Fibroblast of upper back skin (primary cell): ENCODE measurements at places on chromosomes 13 and 19.
A peak's percentile ranks its signal among the peaks of the same experiment; 100 is the strongest.

- no peak for DNase-seq
Observed at GRCh38 chr13:49455007-49455398, 10.9 kb downstream of the SETDB2 start.

DNA sequence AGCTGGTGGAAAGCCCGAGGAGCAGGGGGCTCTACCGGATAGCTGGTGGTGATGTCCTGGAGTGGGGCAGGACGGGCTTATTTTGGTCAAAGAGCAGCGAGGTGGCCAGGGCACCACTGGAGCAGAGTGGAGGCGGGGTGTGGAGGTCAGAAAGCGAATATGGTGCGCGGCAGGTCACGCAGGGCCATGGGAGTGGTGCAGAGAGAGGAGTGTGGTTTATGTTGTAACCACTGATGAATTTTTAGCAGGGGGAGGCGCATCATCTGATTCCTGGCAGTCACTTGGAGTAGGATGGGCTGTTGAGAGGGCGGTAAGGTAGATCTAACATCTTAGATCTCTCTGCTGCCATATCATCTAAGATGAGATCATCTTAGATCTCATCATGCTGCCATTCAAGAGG is 1.4 kb upstream of the ZNF414 start:
- no peak for DNase-seq

GRCh38 chr19:22797040-22797439 is 13.1 kb upstream of the ZNF99 start:
- DNase-seq, result no peak

DNA sequence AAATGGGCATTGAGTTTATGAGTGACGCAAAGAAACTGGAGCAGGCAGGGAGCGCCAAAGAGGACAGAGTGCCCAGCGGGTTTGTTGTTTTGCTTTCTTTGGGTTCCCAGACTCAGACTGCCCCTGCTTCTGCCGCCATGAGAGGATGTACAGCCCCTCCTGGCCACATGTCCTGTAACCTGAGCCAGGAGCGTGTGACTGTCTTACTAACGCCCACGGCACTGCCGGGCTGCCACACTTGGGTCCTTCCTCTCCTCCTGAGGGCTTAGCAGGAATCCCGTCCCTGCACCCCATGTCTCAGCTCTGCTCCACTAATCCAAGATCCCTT is 80.5 kb downstream of the GPR12 start:
- DNase-seq, result peak; percentile 32

DNA sequence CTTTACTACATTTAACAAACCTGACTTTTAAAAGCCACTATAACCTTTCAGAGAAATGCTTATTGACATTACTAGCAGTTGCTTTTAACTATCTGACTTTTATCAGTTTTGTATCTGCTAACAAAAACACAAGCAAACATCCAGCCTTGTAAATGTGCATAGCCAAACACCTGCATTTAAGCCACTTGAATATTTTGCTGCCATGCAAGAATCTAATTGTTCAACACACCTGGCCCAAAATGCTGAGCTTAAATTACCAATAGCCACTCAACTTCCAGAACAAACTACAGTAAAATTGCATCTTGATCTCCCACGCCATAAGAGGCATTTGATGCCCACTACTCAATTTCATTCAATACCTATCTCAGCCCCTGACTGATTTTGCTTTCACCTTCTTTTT is 9.3 kb downstream of the ZIC5 start:
- no peak for DNase-seq

DNA sequence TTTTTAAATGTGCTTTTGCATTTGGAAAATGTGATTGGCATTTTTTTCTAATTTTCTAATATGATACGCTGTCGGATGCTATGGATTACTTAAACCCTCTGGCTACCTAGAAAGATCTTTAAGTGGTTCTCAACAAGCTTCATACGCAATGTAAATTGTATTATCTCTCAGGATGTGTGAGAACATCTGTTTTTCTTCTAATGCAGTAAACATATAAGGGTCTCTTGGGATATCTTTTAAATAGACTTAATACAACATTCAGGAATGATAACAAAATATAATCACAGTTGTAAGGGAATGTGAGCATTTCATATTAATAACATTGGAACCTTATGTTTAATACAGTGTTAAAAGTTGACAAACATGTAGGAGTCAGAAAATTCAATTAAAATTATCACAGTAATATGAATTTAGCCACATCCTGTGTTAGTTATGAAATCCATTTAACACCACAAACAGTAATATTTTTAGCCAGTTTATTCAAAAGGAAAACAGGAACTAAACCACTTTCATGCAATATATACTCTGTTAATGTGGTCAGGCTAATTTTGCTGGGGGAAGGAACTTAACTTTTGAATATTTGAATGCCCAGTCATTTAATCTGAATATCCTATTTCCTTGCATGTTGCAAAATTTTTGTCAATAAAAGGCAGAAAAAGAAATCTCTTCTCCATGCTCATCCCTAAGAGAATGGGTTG is 15.0 kb upstream of the ALOX5AP start:
- peak; percentile 51 for DNase-seq

- no peak for DNase-seq
Observed at GRCh38 chr19:16619457-16619856, 8.5 kb downstream of the MED26 start.

- peak; percentile 57 for DNase-seq
Observed at GRCh38 chr19:18496167-18496979, 25.5 kb downstream of the ELL start.

DNA sequence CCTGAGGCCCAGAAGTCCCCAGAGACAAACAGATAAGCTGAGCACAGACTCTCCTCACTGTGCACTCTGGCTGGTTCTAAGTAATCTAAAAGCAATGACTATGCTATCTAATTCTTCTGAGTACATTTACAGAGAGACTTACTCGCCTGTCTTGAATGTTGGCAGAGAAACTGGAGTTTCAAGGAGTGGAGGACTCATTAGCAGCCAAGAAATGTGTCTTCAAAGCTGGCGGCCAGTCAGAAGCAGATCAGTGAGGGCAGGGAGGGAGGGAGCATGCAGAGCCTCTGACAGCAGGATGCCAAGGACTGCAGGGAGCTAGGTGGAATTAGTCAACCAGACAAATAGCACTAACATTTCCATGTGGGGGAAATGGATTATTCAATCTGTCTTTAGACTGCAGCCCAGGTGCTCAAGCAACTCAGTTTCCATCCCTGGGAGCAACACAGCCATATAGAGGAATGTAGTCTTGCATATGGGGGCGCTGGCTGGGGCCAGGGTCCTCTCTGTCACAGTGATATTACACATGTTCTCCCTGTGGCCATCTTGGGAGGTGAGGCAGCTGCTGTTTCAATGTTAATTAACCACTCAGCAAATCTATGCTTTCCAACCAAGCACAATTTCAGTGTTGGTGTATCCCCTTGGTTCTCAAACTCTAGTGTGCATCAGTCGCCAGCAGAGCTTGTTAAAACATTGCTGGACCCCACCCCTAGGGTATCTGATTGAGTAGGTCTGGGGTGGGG is 97.9 kb downstream of the CCNA1 start:
- DNase-seq, result peak; percentile 90

DNA sequence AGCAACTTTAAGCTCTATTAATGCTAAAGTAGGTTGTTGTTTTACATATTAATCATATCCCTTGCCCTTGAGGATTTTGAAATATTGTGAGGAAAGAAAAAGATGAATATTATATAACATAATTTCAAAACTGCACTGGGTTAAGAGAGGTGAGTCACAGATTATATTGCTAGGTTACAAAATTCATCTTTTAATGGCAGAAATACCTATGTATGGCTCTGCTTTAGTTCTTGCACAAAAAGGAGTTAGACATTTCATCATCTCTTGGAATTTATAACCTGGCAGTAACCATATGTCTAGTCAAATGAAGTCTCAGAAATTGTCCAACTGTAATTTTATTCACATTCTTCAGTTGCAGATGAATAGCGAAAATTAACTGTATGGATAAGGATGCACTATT is 2041.1 kb downstream of the OLFM4 start:
- DNase-seq, result no peak

GRCh38 chr19:17320435-17320834 is 11.1 kb downstream of the DDA1 start:
- DNase-seq, result no peak

DNA sequence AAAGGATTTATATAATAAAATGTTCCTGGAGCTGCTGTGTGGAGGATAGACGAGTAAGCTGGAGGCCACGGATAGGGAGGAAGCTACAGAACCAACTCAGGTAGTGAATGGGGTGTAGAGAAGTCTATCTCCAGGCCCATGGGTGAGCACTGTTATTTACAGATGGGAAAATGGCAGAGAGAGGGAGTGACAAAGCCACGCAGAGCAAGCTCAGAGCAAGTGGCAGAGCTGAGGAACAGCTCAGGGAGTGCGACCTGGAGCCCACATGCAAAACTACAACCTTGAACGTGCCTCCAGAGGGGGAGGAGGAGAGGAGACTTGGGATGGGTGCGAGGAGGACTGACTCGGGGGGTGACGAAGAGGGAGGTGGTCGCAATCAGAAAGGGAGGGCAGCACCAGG is 13.4 kb upstream of the RSPH6A start:
- no peak for DNase-seq

DNA sequence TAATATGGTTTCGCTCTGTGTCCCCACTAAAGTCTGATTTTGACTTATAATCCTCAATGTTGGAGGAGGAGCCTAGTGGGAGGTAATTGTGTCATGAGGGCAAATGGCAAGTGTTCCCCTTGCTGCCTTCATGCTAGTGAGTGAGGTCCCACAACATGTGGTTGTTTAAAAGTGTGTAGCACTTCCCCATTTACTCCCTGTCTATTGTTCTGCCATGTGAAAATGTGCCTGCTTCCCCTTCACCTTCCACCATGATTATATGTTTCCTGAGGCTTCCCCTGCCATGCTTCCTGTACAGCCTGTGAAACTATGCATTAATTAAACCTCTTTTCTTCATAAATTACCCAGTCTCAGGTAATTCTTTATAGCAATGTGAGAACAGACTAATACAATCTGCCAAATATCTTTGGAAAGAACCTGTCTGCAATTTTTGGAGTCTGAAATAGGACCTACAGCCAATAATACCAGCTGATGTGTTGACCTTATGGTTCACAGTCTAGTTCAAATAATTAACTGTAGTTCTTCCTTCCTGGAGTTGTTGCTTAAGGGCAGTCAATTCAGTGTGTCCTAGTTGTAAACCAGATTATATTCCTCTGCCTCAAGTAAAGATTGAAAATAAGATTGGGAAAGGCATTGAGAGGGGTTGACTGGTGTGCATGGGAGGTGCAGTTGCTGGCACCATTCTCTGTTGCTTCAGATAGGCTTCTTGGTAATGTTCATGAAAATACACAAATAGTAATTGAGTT is 1442.9 kb downstream of the SLITRK1 start:
- no peak for DNase-seq

GRCh38 chr13:39397896-39398265 is 205.1 kb downstream of the LHFPL6 start:
- DNase-seq, result no peak
